ENCODE measurements at places on chromosomes 12 and 14. TPM values are rescaled to one million over a fixed set of nuclear protein-coding genes. Genes with fewer than 3 reads are reported as not detected.

FGD6 gene
- 2.0 TPM for total RNA-seq

DNA sequence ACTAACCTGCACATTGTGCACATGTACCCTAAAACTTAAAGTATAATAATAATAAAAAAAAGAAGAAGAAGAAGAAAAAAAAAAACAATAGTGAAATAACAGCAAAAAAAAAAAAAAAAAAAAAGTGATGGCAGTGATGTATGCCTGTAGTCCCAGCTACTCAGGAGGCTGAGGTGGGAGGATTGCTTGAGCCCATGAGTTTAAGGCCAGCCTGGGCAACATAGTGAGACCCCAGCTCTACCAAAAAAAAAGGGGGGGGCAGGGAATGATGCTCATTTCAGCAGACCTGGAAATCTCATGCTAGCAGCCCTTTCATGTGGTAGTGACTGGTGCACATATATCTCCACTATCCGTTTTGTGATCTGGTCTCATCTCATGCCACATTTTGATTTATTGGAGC is 20.8 kb downstream of the TRAFD1 start:
- DNase-seq = no peak

DNA sequence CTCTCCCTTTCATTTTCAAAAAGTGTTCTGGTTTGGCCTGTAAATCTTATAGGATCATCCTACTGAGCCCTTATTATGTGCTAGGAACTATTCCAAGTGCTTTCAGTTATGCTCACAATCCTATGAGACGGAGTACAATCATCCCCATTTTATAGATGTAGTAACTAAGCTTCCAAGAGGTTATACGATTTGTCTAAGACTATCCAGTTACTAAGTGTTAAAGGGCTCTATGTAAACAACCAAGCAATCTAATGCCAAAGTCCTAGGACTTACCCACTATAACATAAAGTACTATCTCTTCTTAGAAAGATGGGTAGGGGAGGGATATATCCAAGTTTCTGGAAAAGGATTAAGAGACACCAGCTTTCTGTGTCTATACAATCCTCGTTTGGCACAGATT is 6.7 kb downstream of the CFL2 start:
- no peak for DNase-seq

CCND2 gene
- total RNA-seq = 486 TPM

DNA sequence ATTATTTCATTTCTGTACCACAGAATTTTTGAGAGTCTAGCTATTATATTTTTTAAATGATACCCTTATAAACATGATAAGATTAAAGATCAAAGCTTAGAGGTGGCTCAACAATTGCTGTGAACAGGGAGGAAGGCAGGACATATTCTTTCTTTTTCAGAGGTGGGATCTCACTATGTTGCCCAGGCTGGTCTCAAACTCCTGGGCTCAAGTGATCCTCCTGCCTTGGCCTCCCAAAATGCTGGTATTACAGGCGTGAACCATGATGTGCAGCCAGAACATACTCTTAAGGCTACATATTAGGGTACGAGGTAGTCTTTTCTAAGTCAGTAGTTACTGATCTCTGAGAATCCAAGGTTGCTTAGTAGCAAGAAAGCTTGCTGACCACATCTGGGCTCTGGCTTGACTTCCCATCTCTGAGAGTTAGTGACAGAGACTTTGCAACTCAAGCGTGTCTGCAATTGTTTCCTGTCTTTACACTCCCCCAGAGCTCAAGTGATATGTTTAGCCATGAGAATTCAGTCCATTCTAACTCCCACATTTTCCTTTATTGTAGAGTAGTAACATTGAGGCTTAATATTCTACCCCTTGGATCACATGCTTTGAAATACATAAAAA is 8.6 kb downstream of the RAB5B start:
- DNase-seq = no peak

RHEBL1 gene
- total RNA-seq = 15.2 TPM

MAGOHB gene
- 58.8 TPM for total RNA-seq

KRT77 gene
- total RNA-seq = not detected
